ENCODE measurements at places on chromosomes 6 and 20.

- no peak for DNase-seq
Observed at GRCh38 chr6:128241216-128241615, 279.2 kb downstream of the PTPRK start.

GRCh38 chr6:16677458-16677857 is 83.8 kb downstream of the ATXN1 start:
- DNase-seq: no peak

- no peak for DNase-seq
Observed at GRCh38 chr6:28124971-28125353, 553 bp downstream of the ZSCAN16 start.

GRCh38 chr6:109978174-109979032 is at the start of gene GPR6:
TSS of gene GPR6 (plus strand) at chr6:109978311. CDS start at chr6:109979113, 802 bp downstream.
- DNase-seq: peak; percentile 48

DNA sequence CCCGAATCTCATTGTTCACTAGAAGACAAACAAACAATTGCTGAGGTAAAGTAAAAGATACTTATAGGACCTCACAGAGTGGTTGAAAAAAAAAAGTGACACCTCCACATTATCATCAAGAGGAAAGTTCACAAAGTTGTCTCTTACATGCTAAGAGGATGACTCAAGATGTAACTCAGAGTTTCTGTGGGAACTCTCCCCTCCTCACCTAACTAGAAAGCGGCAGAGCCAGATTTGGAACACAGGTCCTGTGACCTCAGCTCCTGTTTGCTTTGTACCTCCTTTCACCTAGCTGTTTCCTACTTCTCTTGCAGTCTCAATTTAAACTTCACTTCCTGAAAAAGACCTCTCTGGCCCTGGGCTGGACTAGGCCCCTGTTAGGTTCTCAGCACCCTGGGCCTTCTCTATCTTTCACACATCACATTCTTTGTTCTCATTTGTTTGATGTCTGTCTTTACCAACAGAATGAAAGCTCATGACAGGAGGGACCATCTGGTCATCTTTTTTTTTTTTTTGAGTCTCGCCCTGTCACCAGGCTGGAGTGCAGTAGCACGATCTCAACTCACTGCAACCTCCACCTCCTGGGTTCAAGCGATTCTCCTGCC is 60.8 kb downstream of the CD24 start:
- no peak for DNase-seq

- no peak for DNase-seq
Observed at GRCh38 chr6:104711371-104711770, 148.3 kb downstream of the HACE1 start.

GRCh38 chr6:157087974-157088373 is 235.3 kb downstream of the TMEM242 start:
- DNase-seq: no peak

DNA sequence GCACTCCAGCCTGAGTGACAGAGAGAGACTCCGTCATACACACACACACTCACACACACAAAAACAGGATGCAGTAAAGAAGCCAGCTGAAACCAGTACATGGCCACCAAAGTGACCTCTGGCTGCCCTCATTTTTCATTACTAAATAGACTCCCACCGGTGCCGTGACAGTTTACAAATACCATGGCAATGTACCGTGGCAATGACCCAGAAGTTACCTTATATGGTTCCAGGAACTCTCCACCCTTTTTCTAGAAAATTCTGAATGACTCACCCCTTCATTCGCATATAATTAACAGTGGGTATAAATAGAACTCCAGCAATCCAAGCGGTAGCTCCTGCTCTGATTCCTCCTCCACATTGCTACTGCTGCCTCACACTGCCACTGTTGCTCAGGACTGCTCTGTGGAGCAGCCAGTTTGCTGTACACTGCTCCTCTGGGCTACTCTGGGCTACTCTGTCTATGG is 57.7 kb downstream of the SNX5 start:
- peak; percentile 69 for DNase-seq

GRCh38 chr6:150233843-150234269 is 91.0 kb downstream of the PPP1R14C start:
- no peak for DNase-seq

GRCh38 chr20:46214824-46215488 is 93.3 kb downstream of the CDH22 start:
- no peak for DNase-seq

DNA sequence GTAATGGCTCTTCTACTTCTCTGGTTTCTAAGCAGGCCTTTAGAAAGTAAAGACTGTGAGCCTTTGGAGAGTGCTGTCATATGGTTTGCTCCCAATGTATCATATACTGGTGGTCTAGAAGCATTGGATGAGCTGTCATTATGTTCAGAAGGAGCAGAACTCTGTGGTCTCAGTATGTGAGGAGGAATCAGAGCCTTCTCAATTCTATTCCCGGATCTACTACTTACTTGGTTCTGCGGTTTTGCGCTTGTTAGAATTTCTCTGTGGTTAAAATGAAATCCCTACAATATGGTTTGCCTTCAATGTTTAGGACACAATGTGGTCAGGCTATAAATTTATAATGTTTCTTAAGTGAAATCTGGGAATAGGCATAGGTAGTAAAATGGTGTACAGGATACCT is 64.6 kb downstream of the RWDD2A start:
- no peak for DNase-seq

GRCh38 chr6:151729829-151730495 is 77.5 kb upstream of the ESR1 start:
- DNase-seq: no peak

GRCh38 chr6:53524455-53524815 is 20.5 kb downstream of the GCLC start:
- DNase-seq: no peak

GRCh38 chr20:4412216-4412615 is 309.5 kb upstream of the PRND start:
- no peak for DNase-seq

GRCh38 chr6:39223061-39223460 is 6.2 kb downstream of the KCNK5 start:
- DNase-seq: no peak

- peak; percentile 84 for DNase-seq
Observed at GRCh38 chr6:110509617-110510241, 33.3 kb upstream of the SLC22A16 start.

GRCh38 chr6:134079406-134079921 is 27.0 kb upstream of the SLC2A12 start:
- DNase-seq: no peak

DNA sequence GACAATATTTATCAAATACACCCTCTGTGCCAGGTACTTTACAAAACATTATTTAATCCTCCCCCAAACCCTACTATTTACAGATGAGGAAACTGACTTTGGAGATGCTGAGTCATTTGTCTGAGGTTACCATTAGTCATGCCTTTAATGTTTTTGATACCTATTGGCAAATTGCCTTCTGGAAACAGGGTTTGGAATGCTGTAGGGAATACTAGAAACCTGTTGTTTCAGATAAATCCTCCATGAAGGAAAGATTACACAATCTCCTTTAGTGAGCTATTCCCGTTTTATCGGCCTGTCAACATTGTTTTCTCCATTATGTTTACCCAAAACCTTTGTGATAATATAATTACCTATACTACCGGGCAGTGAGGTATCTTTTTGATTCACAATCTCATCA is 93.6 kb upstream of the ADGRF1 start:
- no peak for DNase-seq

GRCh38 chr20:5467086-5467485 is 150.3 kb upstream of the PROKR2 start:
- no peak for DNase-seq

DNA sequence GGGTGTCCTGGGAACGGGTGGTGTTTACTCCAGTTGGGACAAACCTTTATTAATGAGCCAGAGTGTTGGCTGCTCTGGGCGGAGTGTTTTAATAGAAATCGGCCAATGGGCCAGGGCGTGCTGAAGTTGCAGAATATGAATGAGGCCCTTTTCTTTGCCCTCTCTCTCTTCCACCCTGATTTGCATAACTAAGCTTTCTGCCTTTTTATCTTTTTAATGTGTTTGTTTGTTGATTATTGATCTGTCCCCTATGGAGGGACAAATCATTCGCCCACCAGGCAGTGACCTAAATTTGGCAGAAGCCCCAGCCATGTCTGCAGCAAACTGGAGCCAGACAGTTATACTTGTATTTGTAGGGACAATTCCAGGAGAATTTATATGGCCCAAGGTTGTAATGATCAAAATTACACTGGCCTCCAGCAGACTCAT is 420.9 kb downstream of the PREX1 start:
- DNase-seq: no peak

GRCh38 chr20:63590218-63591146 is 16.4 kb upstream of the HELZ2 start:
- no peak for DNase-seq

Measured in KBM-7 (cell line).